ENCODE measurements at places on chromosomes 6 and 20. TPM values are rescaled to one million over a fixed set of nuclear protein-coding genes. Genes with fewer than 3 reads are reported as not detected.

DNA sequence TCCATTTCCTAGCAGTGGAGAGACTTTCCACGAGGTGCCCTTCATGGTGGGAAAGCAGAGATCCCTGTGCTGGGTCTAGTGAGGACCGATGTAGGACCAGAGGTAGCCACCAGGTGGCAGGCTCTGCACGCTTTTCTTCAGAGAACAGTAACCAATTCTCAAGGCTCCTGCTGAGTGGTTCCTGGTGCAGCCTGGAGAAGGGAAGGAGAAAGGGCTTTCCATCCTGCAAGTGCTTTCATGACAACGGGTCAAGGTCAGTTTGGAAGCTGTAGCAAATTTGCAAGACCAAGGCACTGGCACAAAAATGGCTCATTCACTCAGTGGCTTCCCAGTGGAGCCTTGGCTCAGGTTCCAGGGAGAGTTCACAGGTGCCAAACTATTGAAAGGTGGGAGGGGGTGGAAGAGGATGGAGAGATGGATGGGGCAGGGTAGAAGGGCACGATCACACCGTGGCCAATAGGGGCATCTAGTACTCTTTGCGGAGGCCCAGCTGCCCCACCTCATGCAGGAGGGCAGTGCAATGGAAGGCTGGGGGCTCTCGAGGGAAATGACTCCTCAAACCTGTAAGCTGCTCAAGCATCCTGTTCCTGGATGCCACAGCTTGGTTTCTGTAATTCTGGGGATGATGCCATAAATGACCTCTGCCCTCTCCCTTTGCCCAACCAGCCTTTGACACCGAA lies 25.5 kb upstream of the KCNK16 start:
- no peak for DNase-seq

GRCh38 chr6:148524976-148525375 lies 182.3 kb downstream of the SASH1 start:
- DNase-seq = peak; percentile 40

GRCh38 chr6:156534594-156534993 lies 242.6 kb upstream of the ARID1B start:
- DNase-seq = no peak

GRCh38 chr6:121436274-121436857 lies 920 bp downstream of the GJA1 start:
- no peak for DNase-seq

DNA sequence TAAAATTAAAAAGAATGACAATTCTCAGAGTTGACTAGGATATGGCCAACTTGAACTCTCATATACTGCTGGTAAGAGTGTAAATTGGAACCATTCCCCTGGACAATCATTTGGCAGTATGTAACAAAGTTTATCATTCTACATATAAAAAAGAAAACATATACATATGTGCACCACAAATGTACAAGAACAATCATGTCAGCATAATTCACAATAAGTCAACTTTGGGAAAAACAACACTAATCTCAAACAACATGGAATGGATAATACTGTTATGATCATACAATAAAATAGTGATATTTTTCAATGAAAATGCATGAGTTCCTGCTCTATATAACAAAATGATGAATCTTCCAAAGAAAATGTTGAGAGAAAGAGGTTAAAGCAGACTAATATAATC lies 1078.7 kb upstream of the EPHA7 start:
- DNase-seq = no peak

SLC44A4 gene
- 0.07 TPM for total RNA-seq

DNA sequence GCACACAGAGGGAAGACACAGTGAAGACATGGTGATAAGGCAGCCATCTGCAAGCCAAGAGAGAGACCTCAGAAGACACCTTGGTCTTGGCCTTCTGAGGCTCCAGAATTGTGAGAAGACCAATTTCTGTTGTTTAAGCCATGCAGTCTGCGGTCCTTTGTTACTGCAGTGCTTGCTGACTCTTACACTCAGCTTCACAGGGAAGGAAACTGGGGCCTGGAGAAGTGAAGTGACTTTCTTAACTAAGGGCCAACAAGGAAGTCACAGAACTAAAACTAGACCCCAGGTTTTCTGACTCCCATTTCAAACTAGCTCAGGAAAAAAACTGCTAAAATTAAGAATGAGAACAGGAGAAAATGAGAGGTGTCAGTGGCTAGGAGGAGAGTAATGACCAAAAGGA lies 74.3 kb downstream of the TNFRSF21 start:
- DNase-seq = no peak

LGSN gene
- total RNA-seq = not detected

RHAG gene
- total RNA-seq = not detected

- no peak for DNase-seq
Measured at GRCh38 chr6:14380901-14381828, 263.6 kb downstream of the CD83 start.

GRCh38 chr6:137307163-137307854 lies 88.1 kb upstream of the IFNGR1 start:
- no peak for DNase-seq

DNA sequence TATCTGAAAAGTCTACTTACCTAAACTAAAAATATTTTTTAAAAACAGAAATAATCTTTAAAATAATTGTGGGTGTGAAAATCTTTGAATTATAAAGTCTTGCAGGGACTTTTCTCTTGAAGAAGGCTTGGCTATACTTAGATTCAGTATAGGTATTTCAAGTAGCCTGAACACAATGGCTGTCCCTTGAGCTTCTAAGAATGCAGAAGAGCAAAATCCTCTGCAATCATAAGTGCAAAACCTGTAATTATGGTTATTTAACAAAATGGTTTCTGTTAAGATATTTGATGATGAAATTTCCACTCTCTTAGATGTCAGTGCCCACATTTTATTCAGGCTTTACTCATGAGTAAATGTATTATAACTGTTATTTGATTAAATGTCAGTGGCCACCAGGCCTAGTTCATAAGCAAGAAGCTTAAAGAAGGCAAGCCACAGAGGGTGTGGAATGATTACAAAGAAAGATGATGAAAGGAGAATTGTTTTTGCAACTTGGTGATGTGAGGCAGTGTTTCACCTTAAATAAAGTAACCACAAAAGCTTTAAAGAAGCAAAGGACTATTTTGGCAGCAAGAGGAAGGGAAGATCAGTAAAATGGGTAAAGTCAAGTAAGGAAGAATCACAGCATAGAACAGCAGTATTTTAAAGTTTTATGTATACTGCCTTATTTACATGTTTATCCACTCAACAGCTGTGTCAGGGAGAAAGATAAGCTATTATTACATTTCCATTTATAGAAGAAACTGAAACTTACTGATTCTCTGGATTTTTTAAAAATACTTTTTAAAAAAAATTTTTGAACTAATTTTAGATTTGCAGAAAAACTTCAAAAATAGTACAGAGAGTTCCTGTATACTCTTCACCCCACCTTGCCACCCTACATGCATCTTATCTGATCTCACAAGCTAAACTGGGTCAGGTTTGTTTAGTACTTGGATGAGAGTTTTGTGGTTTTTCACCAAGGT lies 351.2 kb upstream of the RUNX2 start:
- DNase-seq = no peak

DNA sequence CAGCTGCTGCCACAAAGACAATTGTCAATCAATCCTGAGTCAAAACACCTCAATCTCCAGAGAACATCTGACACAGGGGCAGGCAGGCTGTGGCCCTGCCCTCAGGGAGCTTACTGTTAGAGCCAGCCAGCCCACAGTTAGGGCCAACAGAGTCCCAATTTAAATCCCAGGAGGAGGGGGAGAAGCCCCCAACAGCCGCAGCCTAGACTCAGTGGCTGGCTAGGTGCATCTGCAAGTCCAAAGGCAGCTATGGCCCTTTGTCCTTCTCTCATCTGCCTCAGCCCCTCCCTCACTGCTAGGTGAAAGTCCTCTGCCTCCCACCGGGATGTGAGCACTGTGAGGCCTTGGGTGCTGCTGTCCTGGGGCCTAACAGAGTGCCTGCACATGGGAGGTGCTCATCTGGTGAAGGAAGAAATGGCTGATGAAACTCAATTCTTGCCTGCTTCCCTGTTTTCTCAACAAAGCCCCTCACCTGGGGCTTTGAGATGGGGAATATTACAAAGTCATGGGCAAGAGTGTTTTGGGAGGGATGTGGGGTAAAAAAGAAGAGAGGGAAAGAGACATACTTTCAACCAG lies 33.7 kb upstream of the VEGFA start:
- DNase-seq = no peak

DNA sequence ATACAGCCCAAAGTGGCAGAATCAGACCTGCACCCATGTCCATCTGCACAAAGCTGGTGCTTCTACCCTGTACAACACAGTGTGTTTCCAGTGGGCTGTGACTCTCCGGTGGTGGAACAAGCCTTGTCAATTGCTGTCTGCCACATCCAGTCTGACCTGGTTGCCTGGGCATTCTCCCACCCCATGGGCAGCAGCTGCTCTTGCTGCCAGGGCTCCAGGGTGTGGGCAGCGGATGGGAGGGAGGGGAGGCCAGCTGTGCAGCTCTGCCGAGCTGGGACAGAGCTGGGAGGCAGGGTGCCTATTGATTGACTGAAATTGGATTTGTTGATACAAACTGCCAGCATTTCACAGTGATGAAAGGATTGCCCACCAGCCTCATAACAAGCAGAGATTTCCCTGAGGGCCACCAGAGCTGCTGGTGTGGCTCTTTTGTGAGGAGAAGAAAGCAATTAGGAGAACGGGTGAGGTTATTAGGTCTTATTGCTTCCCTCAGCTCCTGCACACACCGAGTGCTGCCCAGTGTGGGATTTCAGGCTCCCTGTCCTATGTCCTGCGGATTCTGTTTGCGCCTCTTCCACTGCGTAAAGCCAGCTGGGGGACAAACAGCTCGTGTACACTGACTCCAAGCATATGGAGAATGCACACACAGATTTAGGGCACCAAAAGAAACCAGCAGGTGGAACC lies 150.8 kb downstream of the NRN1 start:
- DNase-seq = no peak

DNA sequence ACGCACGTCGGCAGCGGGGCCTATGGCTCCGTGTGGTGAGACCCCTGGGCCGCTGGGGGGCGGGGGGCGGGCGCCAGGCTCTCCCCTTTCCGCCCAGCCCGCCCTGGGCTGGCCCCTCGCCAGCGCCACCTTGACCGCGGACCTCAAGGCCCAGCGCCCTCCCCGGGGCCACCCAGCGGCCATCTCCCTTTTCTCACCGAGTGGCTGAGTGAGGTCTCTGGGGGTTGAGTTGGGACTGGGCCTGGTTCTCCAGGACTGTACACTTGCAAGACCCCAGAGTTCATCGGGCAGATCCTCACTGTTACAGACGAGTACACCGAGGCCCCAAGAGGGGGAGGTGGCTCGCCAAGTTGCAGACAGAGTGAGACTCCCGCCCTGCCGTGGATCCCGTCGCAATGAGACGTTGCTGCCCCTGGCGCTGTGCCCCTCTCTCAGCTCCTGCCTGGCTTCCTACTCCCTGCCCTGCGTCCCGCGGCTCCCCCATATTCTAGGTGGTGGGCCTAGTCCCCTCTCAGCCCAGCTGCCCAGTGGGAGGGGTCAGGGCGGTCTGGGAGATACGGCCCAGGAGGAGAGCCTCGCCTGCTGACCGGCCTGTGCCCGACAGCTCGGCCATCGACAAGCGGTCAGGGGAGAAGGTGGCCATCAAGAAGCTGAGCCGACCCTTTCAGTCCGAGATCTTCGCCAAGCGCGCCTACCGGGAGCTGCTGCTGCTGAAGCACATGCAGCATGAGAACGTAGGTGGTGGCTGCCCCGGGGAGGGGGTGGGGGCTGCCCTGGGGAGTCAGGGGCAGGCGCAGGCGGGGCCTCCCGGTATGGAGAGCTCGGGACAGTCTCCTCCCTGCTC lies 576 bp downstream of the MAPK13 start:
- DNase-seq = no peak

ASIP gene
- total RNA-seq = not detected

VSTM2L gene
- total RNA-seq = 0.20 TPM

LRRN4 gene
- total RNA-seq = not detected

VWA7 gene
- 0.11 TPM for total RNA-seq

TRIM40 gene
- total RNA-seq = not detected

SERAC1 gene
- 14.4 TPM for total RNA-seq

- peak; percentile 13 for DNase-seq
Measured at GRCh38 chr6:49430866-49431265, 32.2 kb downstream of the MMUT start.

ETV7 gene
- 0.40 TPM for total RNA-seq

GRCh38 chr6:136614350-136614749 lies 64.1 kb upstream of the MAP7 start:
- DNase-seq = no peak

MUC22 gene
- not detected for total RNA-seq

- DNase-seq = no peak
Measured at GRCh38 chr6:52575502-52575892, 1.4 kb downstream of the TRAM2 start.

GRCh38 chr6:36223706-36224105 lies 27.2 kb downstream of the BRPF3 start:
- no peak for DNase-seq

C6orf58 gene
- total RNA-seq = not detected

DNA sequence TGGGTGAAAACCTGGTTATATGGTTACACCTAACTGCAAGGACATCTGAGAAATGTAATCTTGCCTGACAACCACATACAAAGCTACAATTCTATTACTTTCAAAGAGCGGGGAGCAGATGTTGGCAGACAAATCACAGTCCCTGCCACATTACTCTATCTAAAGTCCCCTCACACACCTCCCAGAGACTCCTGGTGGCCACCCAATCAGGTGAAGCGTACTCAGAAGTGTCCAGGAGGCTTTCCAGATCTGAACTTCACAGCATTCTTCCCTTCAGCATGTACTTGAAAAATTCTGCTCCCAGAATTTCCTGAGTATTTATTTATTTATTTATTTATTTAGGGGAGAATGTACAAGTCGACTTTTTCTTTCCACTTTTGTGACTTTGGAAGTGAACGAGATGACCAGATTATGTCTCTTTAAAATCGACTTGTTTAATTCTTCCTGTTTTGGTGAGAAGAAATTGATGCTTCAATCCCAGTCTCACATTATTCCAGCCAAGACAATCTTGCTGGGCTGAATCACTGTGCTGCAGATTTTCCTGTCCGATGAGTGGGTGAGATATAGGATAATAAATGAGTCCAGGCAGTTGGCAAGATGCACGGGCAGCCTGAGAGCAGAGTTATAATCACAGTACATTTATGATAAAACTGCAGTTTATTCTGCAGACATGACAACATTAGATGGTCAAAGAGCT lies 46.9 kb upstream of the POPDC3 start:
- peak; percentile 13 for DNase-seq

Data from pulmonary artery endothelial cell (primary cell).